Fibroblast of mammary gland (primary cell): ENCODE measurements at places on chromosomes 12 and 14.

GRCh38 chr12:14614704-14615121, 47.0 kb upstream of the PLBD1 start:
- DNase-seq = no peak

- DNase-seq = no peak
Observed at GRCh38 chr14:90760078-90760444, 56.2 kb downstream of the TTC7B start.

DNA sequence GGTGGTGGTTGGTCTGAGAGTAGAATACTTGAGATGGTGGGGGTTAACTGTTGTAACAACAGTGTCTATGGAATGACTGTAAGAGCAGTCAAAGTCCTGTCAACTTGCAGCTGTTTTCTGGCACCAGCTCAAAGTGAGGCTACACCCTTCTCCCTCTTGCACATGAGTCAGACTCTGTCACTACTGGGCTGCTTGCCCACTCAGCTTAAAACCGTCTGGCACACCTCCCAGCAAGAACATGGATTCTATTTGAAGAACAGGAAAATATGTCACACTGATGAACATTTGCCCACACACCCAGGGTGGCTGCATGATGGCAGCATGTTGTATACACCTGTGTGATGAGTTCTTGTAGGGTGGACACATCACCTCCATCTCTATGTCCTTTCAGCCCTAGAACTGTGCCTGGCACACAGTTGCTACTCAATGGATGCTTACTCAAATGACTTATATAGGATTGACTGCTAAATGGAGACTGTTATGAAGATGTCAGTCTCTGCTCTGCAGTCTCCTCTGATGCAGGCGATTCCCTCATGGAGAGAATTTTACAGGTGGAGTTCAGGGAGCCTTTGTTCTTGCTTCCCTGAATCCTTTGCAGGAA, 19.3 kb upstream of the SERPINA6 start:
- peak; percentile 100 for DNase-seq

DNA sequence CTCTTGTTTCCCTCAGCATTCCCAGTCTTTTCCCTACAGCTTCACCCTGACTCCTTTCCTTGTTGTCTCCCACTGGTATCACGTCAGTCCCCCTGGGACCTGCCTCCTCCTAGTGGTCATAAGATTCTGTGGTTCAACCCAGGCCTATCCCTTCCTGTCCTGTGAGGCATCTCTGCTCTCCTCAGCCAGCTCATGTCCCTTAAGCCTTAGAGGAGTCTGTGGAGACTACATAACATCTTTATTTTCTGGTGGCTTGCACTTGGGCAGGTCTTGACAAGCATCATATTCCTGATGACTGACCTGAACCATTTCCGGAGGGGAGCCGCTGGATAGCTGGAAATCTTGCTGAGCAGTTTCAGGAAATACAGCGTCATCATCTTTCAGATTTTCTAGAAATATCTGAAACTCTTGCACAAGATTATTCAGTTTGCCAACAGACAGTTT, 688 bp downstream of the C12orf71 start:
- peak; percentile 49 for DNase-seq

DNA sequence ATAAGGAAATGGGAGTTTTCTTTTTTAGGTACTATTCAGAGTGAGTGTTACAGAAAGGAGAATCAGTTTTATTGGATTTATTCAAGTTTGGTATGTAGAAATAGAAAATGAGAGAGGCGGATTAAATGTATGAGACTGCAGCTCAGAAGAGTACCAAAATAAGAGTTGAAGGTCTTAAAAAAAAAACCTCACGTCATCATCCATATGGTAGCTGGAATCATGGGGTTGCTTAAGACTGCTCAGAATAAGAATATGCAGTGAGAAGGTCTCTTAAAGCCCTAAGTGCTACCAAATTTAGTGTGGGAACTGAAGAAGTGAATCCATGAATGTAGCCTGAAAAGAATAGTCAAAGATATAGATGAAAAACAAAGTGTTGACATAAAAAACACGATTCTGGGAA, 825.5 kb upstream of the SEL1L start:
- DNase-seq = no peak

DNA sequence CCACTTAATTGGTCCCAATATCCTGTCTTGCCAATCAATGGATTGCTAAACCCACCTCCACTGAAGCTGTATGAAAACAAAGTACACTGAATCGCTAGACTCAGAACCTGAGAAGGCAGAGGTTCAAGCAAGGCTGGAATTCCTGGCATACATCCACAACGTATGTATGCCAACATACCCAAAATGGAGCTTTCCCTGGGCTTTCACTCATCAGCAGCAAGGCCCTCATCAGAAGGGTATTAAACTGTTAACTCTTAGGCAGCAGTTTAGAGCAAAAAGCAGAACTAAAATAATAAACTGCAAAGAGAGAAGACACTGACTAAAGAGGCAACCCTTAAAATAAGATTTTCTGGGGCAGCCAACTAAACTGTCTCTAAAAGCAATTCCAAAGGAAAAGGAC, 13.6 kb downstream of the MED13L start:
- no peak for DNase-seq

DNA sequence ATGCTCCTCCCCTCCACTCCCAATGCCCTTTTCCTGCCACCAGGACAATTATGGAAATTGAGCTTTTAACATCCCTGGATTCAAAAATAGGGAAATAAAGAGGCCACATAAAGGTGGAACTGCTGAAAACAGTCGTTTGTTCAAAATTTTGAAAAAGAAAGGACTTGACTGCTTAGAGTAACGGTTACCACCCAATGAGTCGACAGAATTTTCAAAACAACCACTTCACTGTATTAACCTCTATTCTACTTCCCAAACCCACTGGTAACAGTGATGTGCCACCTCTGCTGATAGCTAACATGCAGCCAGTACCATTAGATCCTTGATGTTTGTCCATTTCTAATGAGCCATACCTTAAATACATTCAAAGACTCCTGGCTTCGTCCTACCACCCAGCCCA, 4.9 kb downstream of the ST8SIA1 start:
- DNase-seq = no peak

DNA sequence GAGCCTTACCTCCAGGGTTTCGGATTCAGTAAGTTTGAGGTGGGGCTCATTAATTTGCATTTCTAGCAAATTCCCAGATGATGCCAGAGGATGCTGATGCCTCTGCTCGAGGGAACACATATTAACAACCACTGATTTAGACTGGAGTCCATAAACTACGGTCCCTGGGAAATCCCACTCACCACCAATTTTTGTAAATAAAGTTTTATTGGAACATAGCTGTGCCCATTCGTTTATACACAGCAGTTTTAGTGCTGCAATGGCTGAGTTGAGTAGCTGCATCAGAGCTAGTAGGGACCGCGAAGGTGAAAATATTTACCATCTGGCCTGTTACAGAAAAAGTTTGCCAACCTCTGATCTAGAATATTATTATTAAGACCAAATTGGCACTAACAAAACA, 73.8 kb downstream of the DNAI7 start:
- no peak for DNase-seq

DNA sequence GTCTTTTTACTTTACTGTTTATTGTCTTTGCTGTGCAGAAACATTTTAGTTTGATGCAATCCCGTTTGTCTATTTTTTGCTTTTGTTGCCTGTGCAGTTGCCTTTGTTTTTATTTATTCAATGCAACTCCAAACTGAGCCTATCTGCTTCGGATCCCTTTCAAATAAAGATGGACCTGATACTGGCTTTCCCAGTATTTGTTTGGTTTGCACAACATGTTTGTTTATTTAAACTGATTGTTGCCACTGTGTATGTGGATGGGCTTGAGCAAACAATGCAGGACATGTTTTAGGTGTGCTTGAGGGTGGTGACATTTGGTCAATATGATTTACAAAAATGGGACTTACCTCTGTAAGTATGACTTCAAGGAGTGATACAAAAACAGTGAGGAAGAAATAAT, 6.7 kb downstream of the TRHDE start:
- DNase-seq = no peak

DNA sequence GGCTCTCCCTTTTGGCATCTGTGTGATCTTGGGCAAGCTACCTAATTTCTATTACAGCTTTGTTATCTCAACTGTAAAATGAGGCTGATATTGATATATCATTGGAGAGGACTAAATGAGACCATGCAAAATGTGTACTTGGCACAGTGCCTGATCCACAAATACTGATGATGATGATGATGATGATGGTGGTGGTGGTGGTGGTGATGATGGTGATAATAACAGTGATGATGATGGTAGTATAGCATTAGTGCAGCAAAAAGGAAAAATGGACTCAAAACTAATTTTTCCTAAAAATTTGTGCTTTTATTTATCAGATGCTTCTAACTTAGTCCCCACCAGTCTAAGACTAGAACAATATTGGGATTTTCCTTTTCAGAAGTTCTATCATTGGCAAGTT, 70.7 kb downstream of the KCNMB4 start:
- no peak for DNase-seq

- peak; percentile 81 for DNase-seq
Observed at GRCh38 chr12:64746663-64747062, 12.5 kb downstream of the GNS start.

- no peak for DNase-seq
Observed at GRCh38 chr14:55450539-55450938, 10.1 kb upstream of the TBPL2 start.

DNA sequence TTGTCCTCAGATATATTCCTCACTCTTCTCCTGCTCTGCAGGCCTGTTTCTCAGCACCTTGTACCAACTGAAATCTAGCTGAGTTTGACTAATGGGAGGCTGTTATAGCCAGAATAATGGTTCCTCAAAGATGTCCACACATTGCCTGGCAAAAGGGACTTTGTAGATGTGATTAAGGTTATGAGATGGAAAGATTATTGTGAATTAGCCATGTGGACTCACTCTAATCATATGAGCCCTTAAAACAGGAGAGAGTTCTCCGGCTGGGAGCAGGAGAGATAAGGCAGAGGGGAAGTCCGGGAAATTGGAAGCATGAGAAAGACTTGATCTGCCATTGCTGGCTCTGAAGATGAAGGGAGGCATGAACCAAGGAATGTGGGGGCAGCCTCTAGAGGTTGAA, 40.0 kb upstream of the KTN1 start:
- DNase-seq = no peak

DNA sequence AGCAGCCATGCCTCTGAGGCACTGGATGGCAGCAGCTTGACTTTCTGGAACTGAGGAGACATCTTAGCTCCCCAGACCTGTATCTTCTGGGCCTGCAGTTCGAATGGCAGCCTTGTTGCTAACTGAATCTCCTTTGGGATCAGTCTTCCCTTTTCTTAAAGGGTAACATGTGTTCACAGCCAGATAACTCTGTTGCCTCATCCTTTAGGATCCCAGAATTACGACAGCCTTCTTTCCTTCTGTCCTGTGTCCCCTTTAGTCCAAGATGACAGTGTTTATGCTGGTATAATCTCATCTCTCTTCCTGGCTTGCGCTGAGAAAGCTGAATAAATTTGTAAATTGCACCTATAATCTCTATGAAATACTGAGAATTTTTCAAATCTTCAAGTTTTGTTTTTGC, 9.1 kb upstream of the ERC1 start:
- peak; percentile 7 for DNase-seq

- DNase-seq = no peak
Observed at GRCh38 chr12:94971923-94972322, 31.6 kb downstream of the NDUFA12 start.

DNA sequence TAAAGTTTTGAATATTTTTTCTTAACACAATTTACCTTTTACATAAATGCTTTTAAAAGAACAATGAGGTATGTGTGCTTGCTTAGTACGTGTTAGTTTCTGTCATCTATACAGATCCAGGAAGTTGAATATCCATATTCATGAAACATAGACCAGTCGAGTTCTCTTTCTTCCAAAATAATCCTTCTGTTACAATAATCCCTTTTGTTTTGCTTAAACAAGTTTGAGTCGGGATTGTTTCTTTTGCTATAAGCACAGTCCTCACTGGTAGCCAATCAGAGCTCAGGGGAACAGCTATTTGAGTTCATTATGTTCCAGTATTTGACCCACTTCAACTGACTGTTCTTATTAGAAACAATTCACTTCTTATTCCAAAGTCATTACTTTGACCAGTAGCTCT, 214.7 kb upstream of the FLRT2 start:
- no peak for DNase-seq

- no peak for DNase-seq
Observed at GRCh38 chr12:38601949-38602348, 285.4 kb downstream of the ALG10B start.

DNA sequence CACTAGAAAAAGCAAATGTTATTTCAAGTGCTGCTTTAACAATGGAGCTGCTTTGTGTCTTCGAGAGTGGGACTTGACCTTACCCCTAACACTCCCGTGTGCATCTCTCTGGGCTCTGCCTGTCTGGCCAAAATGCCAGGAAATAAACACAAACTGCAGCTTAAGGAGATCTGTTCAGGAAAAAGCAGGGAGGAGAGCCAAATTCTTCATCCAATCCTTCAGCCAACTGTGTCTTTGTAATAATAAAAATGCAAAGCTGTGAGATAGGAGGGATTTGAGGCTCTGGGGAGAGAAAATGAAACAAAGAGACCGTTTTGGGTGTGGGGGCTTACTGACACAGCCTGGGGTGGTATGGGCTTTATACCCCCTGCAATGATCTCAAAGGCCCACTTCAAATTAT, 85.8 kb upstream of the WSCD2 start:
- DNase-seq = no peak

DNA sequence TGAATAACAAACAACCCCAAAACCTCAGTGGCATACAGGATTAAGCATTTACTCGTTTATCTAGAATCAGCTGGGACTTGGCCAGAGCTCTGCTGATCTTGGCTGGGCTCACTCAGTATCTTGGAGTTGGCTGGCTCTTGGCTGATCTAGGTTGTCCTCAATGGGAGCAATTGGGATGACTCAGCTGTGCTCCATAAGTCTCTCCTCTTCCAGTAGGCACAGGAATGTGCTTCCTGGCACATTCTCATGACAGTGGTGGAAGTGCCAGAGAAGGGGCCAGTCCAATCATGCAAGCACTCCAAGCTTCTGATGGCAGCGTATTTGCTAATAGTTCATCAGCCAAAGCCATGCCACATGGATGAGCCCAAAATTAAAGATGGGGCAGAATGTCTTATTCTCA, 41.7 kb upstream of the ANO4 start:
- DNase-seq = peak; percentile 68

GRCh38 chr12:16112130-16112529, 165.4 kb downstream of the SLC15A5 start:
- DNase-seq = no peak

- peak; percentile 21 for DNase-seq
Observed at GRCh38 chr12:1197264-1198018, 206.4 kb downstream of the ERC1 start.

- DNase-seq = no peak
Observed at GRCh38 chr14:53386362-53386761, 233.2 kb upstream of the DDHD1 start.

DNA sequence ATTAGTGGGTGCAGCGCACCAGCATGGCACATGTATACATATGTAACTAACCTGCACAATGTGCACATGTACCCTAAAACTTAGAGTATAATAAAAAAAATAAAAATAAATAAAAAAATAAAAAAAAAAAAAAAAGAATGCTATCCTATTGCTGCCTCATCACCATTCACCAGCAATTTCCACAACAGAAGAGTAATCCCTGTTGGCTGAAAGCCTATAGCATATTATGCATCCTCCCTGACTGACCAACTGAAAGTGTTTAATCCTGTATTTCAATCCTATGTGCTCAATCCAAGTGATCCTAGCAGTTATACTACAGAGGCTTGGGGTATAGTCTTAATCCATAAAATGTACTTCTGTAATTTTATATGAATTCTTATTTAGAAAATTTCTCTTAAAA, 18.5 kb downstream of the DICER1 start:
- peak; percentile 50 for DNase-seq

GRCh38 chr14:51081209-51081608, 13.7 kb downstream of the TRIM9 start:
- DNase-seq = no peak

- DNase-seq = no peak
Observed at GRCh38 chr14:73712071-73712506, 2.1 kb downstream of the PNMA1 start.
